T-helper 17 cell (primary cell): ENCODE measurements at places on chromosomes 6 and 20. TPM values are rescaled to one million over a fixed set of nuclear protein-coding genes. Genes with fewer than 3 reads are reported as not detected.

The NKAIN4 gene
- not detected for total RNA-seq

The FAM83B gene
- total RNA-seq = not detected

The ZNF165 gene
- 5.4 TPM for total RNA-seq

The DPPA5 gene
- not detected for total RNA-seq

The SMPDL3A gene
- total RNA-seq = not detected

The PKIB gene
- total RNA-seq = not detected

The EPHA7 gene
- not detected for total RNA-seq

The PRRT1 gene
- 0.35 TPM for total RNA-seq

The GPX5 gene
- total RNA-seq = not detected

The MYLK2 gene
- total RNA-seq = not detected

The BTNL2 gene
- not detected for total RNA-seq
